ENCODE measurements at places on chromosomes 4 and X.

DNA sequence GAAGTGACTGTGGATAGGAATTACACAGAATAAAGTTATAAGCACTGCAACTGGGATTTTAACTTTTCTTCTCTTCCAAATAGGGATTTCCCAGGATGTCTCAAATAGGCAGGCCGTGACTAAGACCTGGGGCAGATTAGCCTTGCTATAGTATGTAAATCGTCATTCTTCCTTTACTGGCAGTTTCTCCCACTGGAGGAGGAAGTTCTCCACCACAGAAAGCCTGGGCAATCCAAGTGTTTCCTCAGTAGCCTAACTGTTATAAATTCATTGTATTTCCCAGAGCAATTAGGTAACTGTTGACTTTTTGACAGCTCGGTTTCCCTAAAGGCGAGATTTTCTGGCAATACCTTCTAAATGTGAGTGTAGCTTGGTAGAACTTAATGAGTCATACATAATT, at the start of gene TNIP3:
TNIP3 (minus strand) TSS at position 31 of the 400 bp plus-strand sequence. CDS start 196 bp downstream, outside the sequence.
- DNase-seq = no peak

DNA sequence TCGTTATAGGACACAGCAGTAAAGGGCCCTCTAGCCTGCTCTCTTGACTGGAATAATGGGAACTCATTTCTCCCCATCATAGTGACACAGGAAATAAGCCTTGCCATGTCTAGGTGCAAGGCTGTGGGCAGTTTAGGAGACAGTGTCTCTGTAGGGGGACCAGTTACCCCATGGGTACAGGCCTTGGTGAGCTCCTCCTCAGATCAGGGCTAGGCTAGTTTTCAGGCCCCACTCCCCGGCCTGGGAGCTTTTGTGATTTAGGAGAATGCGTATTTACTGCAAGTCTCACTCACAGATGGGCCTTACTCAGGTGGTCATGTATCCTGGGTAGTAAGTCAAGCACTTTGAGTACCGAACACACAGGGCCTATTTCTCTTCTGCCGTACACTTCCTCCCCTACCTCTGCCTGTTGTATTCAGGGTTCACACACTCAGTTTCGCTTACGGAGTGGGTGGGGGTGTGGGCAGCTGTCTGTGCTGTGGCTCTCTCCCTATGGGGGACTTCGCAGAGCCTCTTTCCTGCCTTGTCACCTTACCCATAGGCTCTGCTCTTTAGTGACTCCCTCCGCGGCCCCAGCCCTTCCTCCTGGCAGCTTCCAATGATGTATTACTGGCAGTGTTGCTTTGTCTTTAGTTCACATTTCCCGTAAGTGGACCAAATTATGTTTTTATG, 34.2 kb downstream of the FAM193A start:
- DNase-seq = peak; percentile 10

DNA sequence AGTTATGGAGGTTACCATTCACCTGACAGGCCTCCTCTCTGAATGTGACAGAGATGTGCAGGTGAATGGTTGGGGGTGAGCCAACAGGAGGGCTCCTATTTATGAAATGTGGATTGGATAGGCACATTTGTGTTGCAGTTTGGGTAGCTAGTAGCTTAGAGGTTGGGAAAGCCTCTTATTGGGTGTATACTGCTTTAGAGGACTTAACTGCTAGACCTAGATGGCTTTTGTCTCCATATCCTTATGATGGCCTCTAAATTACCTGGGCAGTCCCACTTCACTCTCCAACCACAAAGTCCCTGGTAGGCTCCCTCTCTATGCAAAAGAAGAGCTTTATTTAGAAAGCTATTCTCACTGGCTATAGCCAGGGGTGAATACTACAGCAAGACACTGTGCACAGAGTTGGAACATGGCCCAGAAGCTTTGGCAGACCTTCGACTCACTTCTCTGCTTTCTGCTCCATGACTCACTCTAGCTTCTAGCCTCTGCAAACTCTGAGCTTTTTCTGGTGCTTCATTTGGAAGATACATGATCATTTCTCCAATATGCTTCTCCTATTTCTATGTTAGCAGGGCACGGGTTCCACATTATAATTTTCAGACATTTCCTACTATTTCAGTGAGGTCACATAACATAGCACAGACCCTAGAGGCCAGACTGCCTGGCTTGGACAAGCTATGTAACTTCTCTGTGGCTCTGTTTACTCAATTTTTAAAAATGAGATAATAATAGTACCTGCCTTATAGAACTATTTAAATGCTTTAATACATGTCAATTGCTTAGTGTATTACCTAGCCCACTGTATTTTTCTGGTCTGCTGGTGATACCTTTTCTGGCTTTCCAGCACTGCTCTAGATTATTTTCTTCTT, 6.0 kb upstream of the VGLL1 start:
- no peak for DNase-seq

GRCh38 chr4:99362768-99363167, 10.2 kb upstream of the ADH1C start:
- DNase-seq = no peak

DNA sequence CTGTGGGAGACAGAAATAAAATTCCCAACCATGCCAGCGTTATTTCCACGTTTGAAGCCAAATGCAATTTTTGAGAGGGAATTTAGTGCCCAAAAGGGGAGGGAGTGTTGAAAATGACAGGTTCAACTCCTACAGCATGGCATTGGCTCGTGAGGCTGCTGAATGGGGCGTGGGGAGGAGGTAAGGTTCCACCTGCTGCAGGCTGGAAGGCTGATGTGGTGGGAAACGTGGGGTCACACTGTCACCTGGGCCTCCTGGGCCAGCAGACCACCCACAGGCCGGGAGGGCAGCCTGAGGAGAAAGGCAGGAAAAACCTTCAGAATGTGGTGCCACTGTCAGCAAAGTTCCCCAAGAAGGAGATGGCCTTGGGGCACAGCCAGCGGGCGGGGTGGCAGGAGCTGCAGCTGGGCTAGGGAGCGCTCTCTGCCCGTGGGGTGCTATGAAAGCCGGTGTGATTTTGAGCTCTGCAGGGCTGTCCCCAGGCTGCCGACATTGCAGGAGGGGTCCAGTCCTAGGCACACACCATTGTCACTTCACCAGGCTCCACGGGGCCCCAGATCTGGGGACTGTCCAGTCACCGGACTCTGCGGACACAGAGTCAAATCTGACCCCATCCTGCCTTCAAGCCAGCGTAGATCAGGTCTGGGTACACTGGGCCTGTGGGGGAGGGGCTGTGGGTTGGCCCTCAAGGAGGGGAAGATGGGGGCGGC, 19.6 kb downstream of the MSANTD1 start:
- no peak for DNase-seq

GRCh38 chrX:152902502-152902820, 4.6 kb downstream of the ZNF185 start:
- DNase-seq = no peak

GRCh38 chr4:87257523-87257922, 37.1 kb upstream of the KLHL8 start:
- no peak for DNase-seq

DNA sequence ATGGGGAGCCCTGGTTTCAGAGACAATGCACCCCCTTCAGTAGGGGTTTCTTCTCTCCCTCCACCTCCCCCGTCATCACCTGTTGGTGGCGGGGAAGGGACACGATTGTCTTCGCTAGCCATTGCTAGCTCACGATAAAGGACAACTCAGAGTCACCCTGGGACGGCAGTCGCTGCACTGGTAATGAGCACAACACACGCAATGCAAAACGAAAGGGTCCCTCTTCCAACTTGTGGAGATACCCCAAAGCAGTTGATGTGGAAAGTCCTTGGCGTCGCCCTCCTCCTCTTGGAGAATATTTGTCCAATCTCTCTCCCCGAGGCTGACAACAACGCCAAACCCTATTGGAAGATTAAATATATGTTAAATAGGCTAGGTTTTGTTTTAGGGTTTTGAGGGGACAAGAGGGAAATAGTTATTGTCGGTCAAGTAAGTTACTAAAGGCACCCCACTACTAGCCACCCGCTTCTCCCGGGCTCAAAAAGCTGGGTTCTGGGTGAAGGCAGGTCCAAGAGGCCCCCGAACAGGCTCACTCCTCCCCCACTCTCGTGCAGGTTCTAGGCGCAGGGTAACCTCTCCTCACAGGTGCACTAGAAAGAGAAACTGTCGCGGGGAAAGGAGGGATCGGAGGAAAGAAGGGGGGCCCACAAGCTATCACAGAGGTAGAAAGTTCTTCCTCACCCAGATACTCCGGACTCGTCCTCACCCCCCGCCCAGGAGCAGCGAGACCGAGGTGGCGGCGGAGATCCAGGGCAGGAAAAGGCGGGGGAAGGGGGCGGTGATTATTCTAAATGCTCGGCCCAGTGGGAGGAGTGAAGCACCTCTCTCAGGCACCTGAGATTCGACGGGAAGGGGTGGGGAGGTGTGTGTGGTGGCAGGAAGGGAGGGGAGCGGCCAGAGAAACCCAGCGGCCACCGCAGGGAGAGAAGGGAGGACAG, at the start of gene LRBA:
LRBA (minus strand) TSS at position 764 of the 938 bp plus-strand sequence; CDS start at position 122, 642 bp downstream.
- DNase-seq = peak; percentile 60

- DNase-seq = no peak
These were observed 1.0 kb downstream of the TBCK start for GRCh38 chr4:106314960-106315359.

GRCh38 chr4:145939856-145940255, 1.2 kb upstream of the ZNF827 start:
- no peak for DNase-seq

- DNase-seq = no peak
These were observed 24.3 kb downstream of the SH3BP2 start for GRCh38 chr4:2817137-2817536.

- DNase-seq = no peak
These were observed 15.5 kb downstream of the NUDT6 start for GRCh38 chr4:122906859-122907305.

DNA sequence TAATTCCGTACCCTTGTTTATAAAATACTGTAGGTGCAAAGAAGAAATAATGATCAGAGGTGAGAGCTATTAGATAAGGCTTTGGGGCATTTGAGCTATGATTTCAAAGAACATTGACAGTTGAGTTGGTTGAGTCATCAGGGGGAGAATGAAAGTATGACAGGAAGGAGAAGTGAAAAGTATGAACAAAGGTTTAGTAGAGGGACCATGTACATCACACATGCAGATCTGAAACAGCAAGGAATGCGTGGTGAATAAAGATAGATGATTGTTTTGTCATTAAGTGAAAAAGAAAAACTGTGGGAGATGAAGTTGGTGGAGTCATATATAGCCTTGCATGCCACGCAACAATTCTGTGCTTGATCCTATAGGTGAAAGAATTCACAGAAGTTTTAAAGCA, 163.1 kb downstream of the ARAP2 start:
- DNase-seq = no peak

GRCh38 chrX:43002526-43003203, 224.7 kb upstream of the PPP1R2C start:
- DNase-seq = no peak

DNA sequence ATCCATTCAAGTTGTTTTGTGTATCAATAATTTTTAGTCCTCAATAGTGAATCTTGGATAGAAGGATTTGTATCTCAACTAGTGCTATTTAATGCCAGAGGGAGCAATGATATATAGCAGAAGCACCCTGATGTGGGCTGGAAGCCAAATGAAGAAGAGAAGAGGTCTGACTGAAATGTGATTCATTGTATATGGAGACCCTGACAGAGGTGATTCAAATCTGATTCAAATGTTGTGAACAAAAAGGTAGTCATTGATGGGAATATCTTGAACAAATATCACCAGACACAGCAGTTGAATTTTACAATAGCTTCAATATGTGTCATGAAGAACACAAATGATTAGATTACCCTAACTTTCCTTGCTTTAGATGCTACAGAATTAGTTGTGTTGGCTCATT, 27.5 kb upstream of the SULT1B1 start:
- DNase-seq = no peak

GRCh38 chr4:31351695-31352094, 631.5 kb downstream of the PCDH7 start:
- no peak for DNase-seq

- no peak for DNase-seq
These were observed 26.5 kb upstream of the HAND2 start for GRCh38 chr4:173556398-173557131.

DNA sequence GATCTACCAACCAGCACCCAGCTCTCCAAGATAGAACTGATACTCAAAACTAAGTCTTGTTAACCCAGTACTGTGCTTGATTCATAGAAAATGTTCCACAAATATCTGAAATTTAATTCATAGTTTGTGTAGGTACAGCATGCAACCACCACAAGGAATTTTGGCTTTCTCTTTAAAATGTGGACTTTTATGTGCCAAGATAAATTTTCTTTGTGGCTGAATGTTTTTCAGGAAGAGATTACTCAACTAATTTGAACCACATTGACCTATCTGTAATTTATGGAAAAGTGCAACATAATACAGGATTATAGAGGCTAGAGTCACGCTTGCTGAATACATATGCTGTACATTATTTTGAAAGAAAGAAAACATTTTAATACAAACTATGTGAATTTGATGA, 730.8 kb downstream of the IL1RAPL1 start:
- DNase-seq = no peak

GRCh38 chr4:169068423-169068822, 58.4 kb upstream of the CBR4 start:
- DNase-seq = no peak

DNA sequence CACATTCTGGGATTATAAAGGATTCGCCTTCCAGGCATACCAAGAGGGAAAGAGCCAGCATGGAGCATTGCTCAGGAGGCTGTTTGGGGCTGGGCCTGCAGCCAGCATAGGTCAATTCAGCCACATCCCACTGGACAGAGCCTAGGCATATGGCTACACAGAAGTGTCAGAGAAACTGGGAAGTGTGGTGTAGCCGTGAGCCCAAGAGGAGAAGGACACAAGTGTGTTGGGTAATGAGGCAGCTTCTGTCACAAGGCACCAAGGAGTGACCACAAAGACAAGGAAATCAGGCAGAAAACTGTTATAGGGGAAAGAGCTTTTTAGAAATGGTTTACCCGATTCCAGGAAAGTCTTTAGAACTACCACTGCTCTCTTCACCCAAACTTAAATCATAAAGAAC, 178.6 kb upstream of the TBL1X start:
- no peak for DNase-seq

DNA sequence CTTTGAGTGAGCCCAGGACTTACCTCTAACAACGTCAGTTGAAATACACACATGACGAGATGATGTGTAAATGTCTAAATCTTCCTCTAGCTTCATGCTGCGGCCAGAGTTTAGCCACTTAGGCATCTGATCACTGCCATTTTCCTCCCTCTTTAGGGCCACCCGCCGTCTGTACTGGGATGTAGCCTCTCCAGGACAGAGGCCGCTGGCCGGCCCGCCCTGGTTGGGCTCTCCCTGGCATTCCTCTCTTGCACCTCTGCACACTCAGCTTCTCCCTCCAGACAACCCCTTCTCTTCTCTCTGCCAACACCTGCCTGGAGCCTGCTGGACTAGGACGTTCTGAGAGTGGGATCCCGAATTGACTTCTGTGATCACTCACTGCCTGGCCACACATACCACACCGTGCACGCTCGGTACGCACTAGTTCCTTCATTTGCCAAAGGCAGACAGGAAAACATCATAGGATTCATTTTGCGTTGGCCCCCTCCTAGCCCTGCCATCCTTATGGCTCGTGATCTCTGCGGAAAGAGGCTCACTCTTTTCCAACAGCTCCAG, 33.6 kb downstream of the RNF212 start:
- no peak for DNase-seq

- DNase-seq = no peak
These were observed 188.7 kb downstream of the STIM2 start for GRCh38 chr4:27049239-27049829.

Measured in stimulated activated CD8-positive, alpha-beta memory T cell treated with anti-CD3 and anti-CD28 coated beads, Interleukin-4, amount 100 ng/mL, for 1 hour (primary cell).